Muscle of leg (tissue), 16 donors: ENCODE measurements at places on chromosomes 16 and 17.
A peak's percentile ranks its signal among the peaks of the same experiment; 100 is the strongest.

DNA sequence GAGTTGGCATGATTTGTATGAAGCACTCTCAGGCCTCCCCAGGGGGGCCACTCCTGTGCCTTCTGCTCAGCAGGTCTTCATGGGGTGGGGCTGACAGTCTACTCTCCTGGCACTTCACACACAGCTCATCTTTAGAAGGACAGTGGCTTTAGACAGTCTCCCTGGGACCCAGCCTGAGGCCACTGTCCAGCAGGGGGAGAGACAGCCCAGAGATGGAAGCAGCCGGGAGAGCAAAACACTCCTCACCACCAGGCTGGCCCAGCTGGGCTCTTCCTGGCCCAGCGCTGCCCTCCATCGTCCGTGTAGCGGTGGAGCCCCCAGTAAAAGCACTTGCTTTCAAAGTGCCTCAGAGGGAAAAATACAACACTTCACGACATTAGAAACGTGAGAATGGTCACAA, 62.0 kb upstream of the CRHR1 start:
- DNase-seq: peak; percentile 22

GRCh38 chr17:81578561-81579225, 26.5 kb upstream of the FAAP100 start:
- DNase-seq: no peak

DNA sequence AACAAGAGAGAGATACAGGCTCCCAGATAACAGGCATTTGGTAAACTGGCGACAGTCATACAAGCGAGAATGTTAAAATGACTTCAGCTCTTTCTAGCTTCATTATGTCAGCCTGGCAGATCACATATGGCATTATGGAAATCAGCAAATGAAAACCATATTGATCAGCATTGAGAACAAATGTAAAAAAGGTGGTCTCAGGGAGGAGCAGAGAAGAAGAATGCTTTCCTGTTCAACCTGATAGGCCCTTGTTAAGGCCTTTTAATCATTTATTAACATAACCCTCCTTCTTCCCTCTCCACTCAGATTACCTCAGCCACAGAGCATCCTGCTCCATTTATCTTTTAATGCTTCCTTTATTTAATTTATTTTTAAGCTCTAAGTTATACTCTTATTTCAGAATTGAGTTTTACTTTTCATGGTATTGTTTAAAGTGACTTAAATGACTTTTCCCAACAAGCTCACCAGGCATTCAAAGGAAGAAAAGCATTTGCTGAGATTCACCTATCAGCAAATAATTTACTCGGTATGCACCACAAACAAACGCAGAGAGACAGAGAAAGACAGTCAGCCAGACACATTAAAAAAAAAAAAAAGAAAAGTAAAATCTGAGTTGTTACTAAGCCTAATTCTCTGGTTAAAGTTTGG, 243.9 kb upstream of the TBX2 start:
- DNase-seq: no peak

DNA sequence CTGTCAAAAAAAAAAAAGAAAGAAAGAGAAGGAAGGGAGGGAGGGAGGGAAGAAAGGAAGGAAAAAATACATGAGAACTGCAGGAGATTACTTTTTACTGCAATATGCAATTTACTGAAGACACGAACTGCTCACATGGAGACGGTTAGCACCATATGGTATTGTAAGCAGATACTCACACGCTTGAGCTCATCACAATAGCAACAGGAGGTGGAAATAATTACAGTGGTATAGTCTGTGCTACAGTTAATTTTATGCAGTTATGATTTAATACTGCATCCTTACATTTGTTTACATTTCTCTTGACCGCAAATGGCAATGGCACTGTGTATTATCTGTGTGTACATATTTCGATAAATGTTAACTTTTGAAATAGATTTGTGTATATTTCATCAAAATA, 21.4 kb upstream of the SLC46A1 start:
- no peak for DNase-seq

- DNase-seq: no peak
Observed at GRCh38 chr17:41793784-41794539, 7.5 kb upstream of the JUP start.

GRCh38 chr17:78329263-78330059, 30.4 kb downstream of the SOCS3 start:
- DNase-seq: no peak

DNA sequence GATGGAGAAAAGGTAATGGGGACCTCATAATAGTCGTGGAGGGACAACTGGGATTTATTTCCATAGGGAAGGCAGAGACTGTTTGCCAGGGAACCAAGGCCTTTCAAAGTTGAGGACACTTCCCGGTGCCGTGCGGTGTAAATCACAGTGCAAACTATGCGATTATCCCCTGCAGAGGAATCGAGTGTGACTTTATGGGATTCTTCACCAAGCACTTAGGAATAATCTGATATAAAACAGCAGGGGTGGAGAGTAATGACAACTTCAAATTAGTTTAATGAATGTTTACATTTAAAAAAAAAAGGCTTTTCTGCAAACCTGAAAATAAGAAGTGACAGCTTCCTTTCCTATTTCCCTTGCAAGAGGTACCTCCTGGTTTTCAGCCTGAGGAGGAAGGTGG, 538.2 kb downstream of the MAF start:
- DNase-seq: no peak

DNA sequence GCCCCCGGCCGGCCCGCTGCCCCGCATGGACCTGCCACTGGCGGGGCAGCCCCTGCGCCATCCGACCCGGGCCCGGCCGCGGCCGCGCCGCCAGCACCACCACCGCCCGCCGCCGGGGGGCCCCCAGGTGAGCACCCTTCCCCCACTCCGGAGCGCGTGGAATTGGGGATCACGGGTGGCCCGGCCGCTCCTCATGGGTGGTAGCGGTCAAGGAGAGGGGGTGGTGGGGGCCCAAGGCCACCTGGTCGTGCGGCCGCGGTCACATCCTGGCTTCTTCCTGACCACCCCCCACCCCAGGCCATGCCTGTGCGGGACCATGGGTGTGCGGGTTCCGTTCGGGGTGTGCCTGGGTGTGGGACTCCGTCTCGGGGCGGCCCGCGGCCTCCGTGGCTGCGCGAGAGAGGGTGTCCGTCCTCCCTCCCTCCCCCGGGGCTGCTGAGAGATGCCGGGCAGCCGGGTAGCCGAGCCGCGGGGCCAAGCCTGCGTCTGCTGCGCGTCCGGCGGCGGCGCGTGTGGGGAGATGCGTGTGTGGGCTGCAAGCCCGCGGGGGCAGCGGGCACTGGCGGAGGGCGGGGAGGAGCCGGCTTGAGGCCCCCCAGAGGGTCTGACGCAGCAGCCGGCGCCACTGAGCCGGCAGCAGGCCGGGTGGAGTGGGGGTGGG, 6.8 kb downstream of the ACD start:
- no peak for DNase-seq

DNA sequence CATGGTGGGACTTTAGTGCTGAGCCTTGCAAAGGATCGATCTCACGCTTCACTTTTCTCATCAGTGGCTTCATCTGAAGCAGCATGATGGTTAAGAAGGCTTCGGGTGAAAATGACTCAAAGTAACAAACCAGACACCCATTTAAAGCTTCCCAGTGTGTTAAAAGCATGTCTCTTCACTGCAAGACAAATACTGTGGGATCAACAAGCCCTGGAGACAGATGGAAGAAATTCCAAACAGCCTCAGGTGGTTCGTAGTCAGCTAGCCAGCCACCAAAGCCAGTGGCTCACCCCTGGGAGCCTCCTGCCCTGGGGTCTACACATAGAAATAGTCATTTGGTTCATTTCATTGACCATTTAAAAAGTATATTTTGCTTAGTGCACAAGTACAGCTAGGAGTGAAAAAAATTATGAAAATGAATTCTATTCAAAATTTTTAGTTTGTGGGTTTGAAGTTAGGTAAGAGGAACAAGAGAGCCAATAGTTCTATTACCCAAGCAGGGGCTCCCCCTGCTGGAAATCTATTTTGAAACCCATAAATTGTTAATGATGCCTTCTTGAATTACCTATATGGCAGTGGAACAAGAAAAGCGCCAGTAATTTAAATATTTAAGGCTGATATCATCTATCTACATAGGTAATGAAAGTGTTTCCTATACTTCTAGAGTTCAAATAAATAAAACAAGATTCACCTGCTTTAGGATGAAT, 51.6 kb downstream of the PMP22 start:
- DNase-seq: no peak

- no peak for DNase-seq
Observed at GRCh38 chr17:27597783-27598320, 33.1 kb upstream of the LGALS9 start.

DNA sequence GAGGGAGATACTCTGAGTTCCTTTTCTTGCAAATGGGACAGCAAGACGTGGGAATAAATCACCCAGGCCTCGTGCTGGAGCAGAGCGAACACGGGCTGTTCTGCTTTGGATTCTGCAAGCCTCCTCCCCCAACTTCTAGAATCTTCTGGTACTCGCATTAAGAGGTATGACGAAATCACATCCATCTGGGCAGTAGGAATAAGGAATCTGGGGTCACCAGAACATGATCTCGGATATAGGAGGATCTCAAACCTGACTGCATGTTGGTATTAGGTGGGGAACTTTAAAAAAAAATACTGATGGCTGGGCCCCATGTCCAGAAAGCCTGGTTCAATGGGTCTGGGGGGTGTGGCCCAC, 49.8 kb upstream of the USP7 start:
- no peak for DNase-seq

- no peak for DNase-seq
Observed at GRCh38 chr17:11944587-11944986, 52.7 kb downstream of the ZNF18 start.

GRCh38 chr16:67868290-67868689, 4.6 kb upstream of the EDC4 start:
- DNase-seq: no peak

DNA sequence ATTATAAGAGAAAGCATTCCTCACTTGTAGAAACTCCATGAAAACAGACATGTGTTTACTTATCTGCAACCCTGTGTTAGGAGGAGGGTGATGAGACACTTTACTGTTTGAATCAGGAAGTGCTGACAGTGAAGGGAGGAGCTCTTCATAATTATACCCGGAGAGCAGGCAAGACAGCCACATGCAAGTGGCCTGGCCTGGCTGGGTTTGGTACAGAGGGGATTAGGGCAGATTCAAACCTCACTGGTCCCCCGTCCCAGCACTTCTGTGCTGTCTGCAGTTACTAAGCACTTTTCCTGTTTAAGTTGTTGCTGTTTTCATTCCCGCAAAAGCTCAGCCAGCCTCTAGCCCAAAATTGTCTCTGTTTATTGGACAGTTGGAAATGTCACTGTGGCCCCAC, 78.5 kb downstream of the WWOX start:
- no peak for DNase-seq

- no peak for DNase-seq
Observed at GRCh38 chr17:4854111-4854681, 21.1 kb downstream of the MINK1 start.
